ENCODE measurements at places on chromosomes 7 and 10. TPM values are rescaled to one million over a fixed set of nuclear protein-coding genes. Genes with fewer than 3 reads are reported as not detected.

The ABCC2 gene
- total RNA-seq, result 2.3 TPM

The CYP26C1 gene
- not detected for total RNA-seq

The HMX2 gene
- not detected for total RNA-seq

The DYNC1I1 gene
- 2.2 TPM for total RNA-seq

DNA sequence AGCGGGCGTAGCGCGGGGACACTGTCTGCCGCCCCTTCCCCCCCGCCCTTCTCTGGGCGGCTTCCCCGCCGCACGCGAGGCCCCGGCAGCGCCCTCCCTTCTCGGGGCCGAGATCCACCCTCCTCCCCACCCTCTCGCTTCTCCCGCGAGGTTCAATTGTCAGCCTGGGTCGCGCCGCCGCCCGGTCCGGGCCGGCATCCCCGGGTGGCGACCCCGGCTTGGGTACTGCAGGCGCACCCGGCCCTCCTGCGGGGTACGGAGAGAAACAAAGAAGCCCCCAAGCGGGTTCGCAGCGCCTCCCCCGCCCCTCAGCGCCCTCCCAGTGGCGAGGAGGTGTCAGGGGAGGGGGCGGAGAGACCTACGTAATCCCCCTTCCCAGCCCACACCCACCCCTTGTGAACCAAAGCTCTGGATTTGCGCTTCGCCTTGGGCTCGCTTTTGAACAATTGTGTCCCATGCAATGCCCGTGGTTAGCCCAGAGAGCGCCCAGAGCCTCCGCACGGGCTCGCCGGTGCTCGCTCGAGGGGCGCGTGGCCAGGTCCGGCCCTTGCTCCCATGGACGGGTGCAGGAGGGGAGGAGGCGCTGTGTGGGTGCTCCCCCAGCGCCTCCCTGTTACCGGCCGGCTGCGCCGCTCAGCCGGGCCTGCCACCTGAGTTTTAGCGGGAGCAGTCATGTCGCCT lies 634 bp downstream of the HECW1 start:
- peak; percentile 35 for DNase-seq

GRCh38 chr7:84043661-84044191 lies 150.9 kb downstream of the SEMA3A start:
- no peak for DNase-seq

- DNase-seq, result no peak
Measured at GRCh38 chr10:127102176-127102575, 94.2 kb downstream of the INSYN2A start.

GRCh38 chr7:141460781-141461715 lies 90.2 kb upstream of the AGK start:
- peak; percentile 60 for DNase-seq

DNA sequence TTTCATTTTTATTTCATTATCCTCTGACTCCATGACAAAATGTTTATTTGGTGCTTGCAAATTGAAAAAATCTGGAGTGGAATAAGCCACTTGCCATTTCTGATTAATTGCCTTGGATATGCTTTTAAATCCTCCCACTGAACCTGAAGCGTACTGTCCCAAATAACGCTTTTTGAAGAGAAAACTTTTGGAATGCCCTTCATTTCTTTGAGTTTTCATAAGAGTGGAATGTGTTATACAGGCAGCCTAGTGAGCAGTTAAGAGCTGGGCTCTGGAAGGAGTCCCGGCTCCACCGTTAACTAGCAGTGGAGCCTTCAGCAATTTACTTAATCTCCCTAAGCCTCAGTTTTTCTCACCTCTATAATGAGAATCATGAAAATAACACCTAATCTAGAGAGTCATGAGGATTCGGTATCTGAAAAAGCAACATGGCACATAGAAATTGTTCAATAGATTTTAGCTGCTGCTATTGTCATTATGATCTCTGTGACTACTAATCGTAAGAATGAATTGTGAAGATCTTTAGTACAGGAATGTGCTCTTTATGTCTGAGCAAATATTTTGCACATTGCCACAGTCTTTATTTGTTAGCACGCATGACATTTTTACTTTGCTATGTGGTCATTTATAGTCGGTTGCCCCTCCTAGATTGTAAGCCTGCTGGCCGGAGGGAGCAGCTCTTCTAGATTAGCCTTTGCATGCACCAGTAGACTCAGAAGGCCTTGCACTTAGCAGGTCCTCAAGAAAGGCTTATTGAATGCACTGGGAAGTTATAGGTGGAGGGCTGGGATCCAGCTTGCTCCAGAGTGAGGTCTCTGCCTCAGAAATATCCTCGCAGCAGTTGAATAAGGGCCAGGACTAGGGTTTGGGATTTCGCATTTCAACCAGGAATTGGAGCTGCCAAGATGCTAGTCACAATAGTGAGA lies 59.4 kb downstream of the PLCE1 start:
- no peak for DNase-seq

GRCh38 chr10:34764472-34764946 lies 50.6 kb downstream of the PARD3 start:
- DNase-seq, result no peak

DNA sequence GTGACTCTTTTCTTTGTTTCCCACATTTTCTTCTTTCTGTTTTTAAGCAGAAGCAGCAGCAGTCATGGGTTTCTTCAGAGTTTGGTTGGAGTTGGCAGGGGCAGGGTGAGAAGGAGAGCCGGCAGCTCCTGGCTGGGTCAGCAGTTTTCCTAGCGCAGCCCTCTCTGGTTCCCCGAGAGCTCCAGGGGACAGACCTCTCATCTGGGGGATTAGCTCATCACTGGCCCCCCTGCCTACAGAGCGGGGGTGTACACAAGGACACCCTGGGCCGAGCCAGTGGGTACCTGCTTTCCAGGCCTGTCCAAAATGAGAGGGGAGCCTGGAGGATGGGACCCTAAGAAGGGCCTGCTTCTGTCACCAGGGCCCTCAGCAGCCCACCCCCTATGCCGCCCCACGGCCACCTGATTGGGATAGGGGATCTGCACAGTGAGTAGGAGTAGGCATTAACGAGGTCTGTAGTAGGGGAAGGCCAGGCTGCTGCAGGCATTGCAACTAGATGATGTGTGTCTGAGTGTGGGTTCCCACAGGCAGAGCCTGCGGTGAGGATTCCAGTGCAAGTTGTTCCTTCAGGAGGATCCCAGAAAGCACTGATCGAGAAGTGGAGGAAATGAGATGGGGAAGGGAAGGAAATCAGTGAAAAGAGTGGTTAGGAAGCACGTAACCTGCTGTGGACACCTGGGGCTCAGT lies 122.9 kb upstream of the PPIF start:
- no peak for DNase-seq

- no peak for DNase-seq
Measured at GRCh38 chr7:361680-362401, 71.9 kb downstream of the FOXL3 start.

GRCh38 chr7:85776691-85777345 lies 590.0 kb upstream of the SEMA3D start:
- DNase-seq, result peak; percentile 17

GRCh38 chr7:70631718-70632117 lies 500.2 kb upstream of the GALNT17 start:
- DNase-seq, result no peak

Data from urinary bladder (tissue), 4 donors.